ENCODE measurements at places on chromosomes 3 and 15.

GRCh38 chr15:92683511-92683834 lies 27.9 kb upstream of the FAM174B start:
- DNase-seq = no peak

- DNase-seq = no peak
Measured at GRCh38 chr15:66454143-66454542, 43.4 kb downstream of the SNAPC5 start.

DNA sequence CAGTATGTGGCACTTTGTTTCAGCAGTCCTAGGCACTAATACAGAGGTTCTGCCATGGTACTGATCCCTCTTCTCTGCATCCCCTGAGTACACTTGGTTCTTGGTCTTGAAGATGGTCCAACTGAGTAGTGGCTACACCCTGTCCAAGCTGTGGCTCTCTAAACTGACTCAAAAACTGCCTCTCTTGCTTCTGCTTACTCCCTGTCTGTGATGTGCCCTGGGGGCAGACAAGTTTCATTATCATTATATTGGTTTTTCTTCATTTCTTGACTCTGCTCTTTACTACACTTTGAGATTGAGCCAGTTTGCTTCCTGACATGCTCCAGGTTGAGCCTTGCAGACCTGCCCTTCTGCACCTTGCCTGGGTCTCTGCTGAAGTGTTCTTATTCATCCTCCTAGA lies 18.9 kb upstream of the ST3GAL6 start:
- no peak for DNase-seq

DNA sequence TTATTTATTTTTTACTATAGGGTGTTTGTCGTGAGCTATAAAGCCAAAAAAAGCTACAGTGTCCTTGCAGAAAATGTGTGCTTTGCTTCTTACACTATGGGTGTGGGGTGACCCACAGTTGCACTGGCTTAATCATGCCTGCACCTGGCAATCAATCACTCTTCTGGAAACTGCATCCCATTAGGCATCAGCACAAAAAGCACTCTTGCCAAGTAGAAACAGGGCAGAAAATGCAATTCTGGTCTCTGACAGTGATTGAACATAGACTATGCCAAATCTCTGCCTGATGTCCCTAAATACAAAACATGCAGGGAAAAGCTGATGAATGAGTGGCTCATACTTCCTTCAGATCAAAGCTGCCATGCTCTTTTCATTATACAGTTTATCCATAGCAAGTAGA lies 30.4 kb upstream of the PLAAT1 start:
- DNase-seq = no peak

DNA sequence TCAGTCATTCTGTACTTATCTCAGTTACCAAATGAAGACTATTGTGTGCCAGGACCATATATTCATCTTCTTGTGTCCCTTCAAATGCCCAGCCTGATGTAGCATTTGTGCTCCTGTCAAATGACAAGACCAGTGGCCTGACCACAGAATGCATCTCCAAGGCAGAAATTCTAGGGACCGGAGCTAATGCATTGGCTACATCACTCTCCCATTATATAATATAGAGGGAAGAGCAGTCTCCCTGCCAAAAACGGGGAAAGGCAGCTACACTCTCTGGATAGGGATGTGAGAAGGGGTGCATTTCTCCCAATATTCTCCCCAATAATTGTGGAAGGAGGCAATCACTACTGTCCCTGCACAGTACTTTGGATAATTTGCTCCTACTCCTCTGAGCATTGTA lies 312.0 kb downstream of the EPHB1 start:
- DNase-seq = no peak

Measured in GM10248 (cell line).